ENCODE measurements at places on chromosomes 11 and 22.
A peak's percentile ranks its signal among the peaks of the same experiment; 100 is the strongest.

DNA sequence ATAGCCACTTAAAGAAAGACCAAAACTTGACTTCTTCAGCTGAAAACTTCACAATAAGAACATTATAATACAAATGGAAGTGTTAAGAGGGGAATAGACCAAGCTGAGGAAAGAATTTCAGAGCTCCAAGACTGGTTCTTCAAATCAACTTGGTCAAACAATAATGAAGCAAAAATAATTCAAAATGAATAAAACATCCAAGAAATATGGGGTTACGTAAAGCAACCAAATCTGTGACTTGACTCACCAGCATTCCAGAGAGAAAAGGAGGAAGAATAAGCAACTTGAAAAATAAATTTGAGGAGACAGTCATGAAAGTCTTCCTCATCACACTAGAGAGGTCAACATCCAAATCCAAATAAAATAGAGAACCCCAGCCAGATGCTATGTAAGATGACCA, 31.4 kb downstream of the XKR3 start:
- no peak for DNase-seq

- peak; percentile 52 for DNase-seq
These were observed 17.5 kb downstream of the NUCB2 start for GRCh38 chr11:17294033-17294432.

DNA sequence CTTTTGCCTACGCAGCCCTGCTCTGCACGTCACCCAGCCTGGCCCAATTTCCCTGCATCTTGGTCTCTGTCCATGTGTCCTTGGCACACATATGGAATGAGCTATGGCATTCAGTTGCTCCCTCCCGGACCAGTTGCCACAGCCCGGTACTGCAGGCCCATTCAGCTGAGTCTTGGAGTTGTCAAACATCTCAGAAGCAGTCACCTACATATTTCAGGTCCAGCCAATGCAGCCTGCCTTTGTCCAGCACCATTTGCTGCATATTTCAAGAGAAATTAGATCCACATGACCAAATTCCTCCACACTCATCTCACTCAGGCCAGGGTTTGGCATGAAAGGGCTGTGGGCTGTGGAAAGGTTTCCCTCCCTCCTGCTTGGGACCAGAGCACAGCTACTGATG, 76.8 kb downstream of the MN1 start:
- no peak for DNase-seq

- peak; percentile 75 for DNase-seq
These were observed 16.3 kb downstream of the LDHAL6A start for GRCh38 chr11:18471995-18472394.

DNA sequence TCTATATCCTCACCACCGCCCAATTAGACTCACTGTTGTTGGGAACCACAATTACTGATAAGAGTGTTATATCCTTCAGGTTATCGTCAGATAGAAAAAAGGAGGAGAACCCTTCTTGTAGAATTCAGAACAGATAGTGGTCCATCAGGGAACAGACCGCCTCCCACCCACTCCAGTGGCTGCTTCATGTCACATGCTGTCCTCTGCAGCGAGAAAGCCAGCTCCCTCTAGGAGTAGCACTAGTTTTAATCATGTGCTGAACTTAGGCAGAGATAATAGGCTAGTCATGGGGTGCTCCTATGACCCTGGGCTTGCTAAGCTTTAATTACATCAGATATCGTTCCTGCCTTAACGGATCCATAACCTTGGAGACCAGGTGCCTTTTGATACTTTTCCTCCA, 51.5 kb upstream of the RAB1B start:
- DNase-seq, result no peak

DNA sequence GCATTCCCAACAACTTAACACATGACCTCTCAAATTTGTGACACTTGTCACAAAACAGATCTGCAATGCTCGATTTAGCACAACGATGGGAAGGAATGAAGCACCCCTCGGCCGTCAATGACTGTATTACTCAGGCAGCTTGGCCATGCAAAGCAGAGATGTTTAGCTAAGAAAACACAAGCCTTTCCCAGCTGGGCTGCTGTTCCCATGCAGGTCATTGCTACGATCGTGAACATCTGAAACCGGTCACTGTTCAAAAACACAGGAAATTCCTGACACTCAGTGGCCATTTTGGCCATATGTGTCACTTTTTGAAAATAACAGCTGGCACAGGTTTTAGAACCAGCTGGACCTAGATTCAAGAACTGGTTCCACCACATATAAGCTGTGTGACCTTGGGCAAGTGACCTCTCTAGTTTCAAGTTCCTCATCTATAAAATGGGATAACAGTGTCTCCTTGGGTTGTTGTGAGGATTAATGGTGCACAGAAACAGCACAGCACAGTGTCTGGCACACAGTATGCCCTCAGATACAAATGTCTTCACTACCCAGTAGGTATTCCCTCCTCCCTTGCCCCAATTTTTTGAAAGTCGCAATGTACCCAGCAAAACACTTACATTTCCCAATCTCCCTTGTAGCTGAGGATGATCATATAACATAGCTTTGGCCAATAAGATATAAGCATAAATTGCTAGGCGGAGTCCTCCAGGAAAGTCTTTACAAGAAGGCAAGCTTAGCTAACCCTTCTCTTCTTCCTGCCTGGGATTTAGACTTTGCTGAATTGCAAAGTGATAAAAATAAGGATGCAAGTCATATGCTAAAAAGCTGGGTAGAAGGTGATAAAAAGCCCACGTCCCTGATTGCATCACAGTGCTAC, 93.1 kb downstream of the C11orf58 start:
- no peak for DNase-seq

DNA sequence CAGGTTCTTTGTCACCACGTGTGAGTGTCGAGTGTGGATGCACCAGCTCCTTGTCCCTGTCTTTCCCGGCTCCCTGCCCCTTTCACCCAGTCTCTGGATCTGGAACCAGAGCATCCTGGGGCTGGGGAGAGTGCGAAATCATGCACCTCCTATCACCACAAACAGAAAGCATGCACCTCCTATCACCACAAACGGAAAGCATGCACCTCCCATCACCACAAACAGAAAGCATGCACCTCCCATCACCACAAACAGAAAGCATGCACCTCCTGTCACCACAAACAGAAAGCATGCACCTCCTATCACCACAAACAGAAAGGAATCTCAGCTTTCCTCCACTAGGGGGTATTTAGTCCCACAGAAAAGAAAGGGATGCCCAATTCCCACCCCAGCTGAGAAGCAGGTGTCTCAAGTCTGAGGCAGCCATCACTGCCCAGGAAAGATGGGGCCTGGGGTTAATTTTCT, 5.9 kb upstream of the GLB1L3 start:
- DNase-seq, result peak; percentile 63

GRCh38 chr22:50252082-50253045, 1.3 kb upstream of the HDAC10 start:
- DNase-seq, result peak; percentile 75

- DNase-seq, result peak; percentile 34
These were observed 43.5 kb downstream of the GGTLC2 start for GRCh38 chr22:22687638-22688500.

GRCh38 chr11:126951465-126951864, 49.1 kb downstream of the KIRREL3 start:
- no peak for DNase-seq

DNA sequence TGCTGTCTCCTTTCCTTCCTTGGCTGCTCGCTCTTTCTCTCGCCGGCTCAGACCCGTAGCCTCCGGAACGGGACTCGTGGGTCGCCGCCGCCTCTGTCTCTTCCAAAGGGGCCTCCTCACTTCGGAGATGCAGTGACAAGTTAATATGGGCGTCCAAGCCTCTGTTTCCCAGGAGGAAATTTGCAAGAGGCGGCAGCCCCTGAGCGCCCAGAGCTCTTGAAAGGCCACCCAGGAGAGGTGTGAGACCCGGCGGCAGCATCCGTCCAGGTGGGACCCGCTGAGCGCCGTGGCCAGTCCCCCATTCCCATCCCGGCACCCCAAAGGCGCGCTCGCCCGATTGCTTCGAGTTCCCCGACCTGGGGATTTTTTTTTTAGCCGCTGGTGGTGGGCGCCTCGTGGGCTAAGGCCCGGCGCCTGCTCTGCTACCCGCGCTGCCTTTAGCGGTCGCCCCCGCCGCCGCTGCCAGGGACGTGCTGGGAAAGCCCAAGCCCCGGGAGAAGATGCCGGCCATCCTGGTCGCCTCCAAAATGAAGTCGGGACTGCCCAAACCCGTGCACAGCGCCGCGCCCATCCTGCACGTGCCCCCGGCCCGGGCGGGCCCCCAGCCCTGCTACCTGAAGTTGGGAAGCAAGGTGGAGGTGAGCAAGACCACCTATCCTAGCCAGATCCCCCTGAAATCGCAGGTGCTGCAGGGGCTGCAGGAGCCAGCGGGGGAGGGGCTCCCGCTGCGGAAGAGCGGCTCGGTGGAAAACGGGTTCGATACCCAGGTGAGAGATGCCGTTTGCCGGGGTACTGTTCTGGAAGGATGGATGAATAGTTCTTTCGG, 772 bp downstream of the NAV2 start:
- DNase-seq, result peak; percentile 8

GRCh38 chr11:61513143-61513765, 4.7 kb downstream of the LRRC10B start:
- DNase-seq, result no peak

DNA sequence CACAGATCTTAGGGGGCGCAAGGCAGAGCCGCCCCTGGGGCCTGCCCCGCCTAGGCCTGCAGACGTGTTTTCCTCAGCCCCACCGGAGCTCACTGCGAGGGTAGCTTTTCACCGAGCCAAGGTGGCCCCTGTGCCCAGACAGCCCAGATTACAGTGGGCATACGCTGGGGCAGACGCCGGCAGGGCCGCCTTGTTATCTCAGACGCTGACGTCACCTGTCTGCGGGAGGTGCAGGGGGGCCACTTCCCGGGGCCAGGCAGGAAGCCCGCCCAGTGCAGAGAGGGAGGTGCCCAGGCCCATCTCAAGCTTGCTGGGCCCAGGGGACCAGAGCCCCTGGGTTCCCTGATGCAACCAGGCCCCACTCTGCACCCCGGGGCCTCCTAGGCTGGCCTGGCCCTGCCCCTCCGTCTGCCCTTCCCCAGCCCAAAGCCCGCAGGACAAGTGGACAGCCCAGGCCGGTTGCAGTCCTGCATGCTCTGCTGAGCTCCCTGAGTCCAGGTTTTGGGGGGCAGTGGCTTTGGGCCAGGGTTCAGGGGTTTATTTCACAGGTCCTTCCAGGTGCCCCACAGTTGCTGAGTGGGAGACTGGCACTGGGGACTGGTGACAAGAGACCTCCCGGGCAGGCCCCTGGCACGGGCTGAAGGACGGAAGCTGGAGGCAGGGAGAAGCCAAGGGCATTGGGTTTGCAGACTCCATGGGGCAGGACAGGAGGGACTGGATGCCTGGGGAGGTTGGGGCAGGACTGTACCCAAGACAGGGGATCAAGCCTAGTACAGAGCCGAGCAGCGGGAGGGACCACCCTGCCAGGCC, 38.6 kb downstream of the IGF2 start:
- DNase-seq, result no peak

- no peak for DNase-seq
These were observed 88.2 kb downstream of the CYP2R1 start for GRCh38 chr11:14803846-14804245.

GRCh38 chr22:38540701-38541100, 29.3 kb downstream of the DMC1 start:
- DNase-seq, result no peak

DNA sequence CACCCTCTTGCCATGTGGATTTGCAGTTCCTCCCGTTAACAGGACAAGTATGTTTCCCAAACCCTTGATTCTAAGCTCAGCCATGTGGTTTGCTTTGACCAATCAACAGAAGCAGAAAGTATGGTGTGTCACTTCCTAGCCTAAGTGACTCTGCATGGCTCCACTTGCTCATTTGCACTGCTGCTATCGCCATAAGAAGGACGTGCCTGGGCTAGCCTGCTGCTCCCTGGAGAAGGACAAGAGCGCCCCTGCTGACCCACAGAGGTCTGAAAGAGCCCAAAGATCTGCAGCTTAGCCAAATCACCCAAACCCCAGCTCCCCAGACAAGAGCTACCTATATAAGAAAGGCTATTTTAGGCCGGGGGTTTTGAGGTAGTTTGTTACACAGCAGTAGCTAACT, 18.0 kb downstream of the TBRG1 start:
- no peak for DNase-seq

DNA sequence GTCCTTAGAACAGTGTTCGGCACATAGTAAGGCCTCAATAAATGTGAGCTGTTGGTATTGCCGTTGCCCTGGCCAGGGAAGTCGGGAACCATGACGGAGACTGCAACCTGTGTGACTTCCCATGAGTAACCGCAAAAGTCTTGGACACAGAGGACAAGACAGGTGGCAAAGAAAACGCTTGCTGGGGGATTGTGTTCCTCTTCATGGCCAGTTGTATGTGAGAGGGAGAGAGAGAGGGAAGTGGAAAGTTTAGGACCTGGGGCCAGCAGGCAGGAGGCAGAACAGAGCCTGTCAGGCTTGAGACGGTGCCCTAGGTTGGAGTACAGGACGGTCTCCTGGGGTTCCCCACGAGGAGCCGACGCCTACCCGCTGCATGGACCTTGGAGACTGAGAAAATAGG, 90.2 kb downstream of the CEP164 start:
- no peak for DNase-seq

- DNase-seq, result no peak
These were observed 128.0 kb downstream of the MICAL2 start for GRCh38 chr11:12238420-12238819.

GRCh38 chr11:15726221-15726746, 611.6 kb downstream of the INSC start:
- no peak for DNase-seq

- no peak for DNase-seq
These were observed 143.9 kb downstream of the INSC start for GRCh38 chr11:15258433-15259165.

DNA sequence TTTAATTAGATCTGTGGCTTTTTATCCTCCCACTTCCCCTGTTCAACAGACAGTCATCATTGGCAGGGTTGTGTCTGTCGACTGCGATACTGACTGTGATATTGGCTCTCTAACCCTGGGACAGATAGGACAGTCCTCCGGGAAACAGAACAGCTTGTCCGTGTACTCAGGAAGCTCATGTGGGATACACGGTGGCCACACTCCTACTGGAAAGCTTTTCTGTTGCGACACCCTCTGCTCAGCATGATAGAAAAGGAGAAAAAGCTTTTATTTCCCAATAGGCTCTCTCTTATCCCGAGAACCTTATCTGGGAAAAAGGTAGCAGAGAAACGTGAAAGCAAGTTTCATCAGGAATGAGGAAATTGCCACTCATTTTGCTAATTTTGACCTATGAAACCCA, 60.4 kb upstream of the HSPA8 start:
- DNase-seq, result no peak

GRCh38 chr11:27619039-27619574, 81.1 kb downstream of the BDNF start:
- no peak for DNase-seq

- DNase-seq, result no peak
These were observed 36.8 kb upstream of the APOA1 start for GRCh38 chr11:116874251-116874650.

DNA sequence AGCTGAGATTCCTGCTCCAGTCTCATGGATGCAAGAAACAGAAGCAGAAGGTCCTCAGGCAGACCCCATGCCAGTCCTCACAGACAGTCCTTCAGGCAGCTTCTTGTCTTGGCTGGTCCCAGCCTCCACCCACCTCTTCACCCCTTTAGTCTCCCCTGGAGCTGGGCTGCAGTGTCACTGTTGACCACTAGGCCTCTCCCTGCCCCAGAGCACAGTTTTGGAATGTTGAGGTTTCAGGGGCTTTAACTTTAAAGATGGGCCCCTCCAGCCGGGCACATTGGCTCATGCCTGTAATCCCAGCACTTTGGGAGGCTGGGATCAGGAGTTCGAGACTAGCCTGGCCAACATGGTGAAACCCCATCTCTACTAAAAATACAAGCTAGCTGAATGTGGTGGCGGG, 39.5 kb upstream of the GCAT start:
- no peak for DNase-seq

GRCh38 chr11:117972629-117973502, 13.3 kb upstream of the IL10RA start:
- no peak for DNase-seq
